ENCODE measurements at places on chromosomes 1 and 21.

- DNase-seq = no peak
Measured at GRCh38 chr1:203572134-203572625, 54.5 kb upstream of the ATP2B4 start.

- peak; percentile 59 for DNase-seq
Measured at GRCh38 chr21:32412162-32413014, at the start of gene EVA1C. Gene EVA1C, plus strand, starts transcription at chr21:32412706. Its CDS starts 148 bp downstream, at chr21:32412854.

- no peak for DNase-seq
Measured at GRCh38 chr1:10814976-10815857, 18.8 kb upstream of the CASZ1 start.

DNA sequence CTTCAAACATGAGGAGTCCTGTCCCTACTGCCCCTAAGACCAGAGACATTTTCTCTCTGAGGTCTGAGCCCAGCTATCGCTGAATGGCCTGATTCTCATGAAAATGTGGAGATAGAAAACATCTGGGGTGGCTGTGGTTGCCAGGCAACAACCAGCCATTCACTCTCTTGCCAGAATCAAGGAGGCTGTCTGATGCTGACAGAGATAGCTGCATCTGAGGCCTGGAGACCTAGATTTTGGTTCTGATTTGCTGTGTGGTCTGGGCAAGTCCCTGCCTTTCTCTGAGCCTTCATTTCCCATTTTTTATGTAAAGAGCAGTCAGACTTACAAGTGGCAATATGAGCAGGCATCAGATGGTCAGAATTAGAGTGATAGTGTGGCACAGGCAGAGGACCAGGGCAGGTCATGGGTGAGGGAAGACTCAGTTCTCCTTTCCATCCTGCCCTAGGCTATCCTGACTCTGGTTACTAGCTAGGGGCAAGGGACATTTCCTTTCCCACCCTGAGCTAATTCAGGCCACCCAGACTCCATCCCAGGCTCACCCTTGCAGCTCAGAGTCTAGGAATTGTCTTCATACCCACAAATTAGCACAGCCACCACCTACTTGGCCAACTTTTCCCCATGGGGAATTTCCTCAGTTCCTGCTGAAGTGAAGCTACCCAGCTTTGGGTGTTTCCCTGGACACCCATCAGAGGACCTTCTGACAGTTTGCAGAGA is 20.0 kb upstream of the RNF19B start:
- no peak for DNase-seq

- DNase-seq = no peak
Measured at GRCh38 chr1:206068314-206068713, 15.3 kb downstream of the RHEX start.

DNA sequence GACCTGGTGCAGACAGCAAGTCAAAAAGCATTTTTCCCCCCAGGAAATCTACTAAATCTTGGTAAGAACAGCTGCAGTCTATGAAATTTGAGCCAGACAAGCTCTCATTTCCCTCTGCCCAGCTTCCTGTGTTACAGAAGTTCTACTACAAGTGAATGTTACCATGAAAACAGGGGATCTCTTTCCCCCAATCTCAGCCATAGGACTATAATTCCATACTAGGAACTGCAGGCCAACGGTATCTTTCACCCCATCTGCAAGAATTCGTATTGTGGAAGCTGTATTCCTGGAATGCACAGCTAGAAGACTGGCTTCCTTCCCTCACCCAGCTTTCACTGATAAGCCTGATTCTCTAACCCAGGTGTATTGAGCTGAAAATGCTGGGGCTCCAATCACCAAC is 1655.4 kb downstream of the BRINP3 start:
- DNase-seq = no peak

DNA sequence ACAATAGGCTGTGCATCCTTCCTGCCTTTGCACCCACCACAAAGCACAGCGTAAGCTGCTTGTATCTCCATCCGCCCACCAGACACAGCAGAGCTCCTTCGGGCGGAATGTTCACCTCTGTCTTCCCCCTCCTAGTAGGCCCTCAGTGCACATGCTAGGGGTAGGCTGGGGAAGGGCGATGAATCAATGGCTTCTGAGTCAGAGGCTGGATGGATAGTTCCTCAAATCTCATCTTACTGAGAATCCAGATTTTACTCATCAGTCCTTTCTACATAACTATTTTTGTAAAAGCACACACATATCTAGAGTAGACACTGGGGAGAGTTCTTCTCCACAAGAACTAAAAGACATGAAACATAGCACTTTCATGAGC is 73.8 kb downstream of the BCAR3 start:
- no peak for DNase-seq

GRCh38 chr1:80657707-80658106 is 1143.0 kb upstream of the ADGRL2 start:
- no peak for DNase-seq

GRCh38 chr1:231242516-231243198 is 1.6 kb downstream of the GNPAT start:
- no peak for DNase-seq

DNA sequence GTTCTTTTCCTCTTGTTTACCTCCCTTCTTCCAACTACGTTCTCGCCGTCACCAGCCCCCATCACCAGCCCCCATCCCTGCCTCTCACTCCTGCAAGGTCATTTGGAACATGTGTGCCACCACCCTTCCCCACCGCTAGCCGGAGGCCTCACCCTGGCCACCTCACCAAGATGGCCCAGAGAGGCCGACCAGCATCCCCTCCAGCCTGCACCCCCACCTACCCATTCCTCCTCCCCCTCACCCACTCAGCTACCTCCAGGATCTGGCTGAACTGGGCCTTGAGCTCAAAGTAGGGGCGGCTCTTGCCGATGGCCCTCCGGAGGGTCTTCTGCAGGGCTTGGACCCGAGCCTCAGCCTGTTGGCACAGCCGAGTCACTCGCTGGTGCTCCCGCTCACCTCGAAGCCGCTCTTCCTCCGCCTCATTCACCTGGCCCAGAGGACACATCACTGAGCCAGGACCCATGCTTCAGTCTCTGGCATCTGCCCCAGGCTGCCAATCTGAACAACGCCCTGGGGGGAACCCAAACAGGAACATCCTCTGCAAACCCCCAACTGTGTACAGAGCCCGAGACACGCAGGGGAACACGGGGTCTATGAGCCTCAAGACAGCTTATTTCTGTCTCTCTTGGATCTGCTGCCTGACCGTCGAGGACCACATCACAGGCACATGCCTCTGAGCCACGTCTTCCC is 12.8 kb downstream of the SH3BP5L start:
- no peak for DNase-seq

DNA sequence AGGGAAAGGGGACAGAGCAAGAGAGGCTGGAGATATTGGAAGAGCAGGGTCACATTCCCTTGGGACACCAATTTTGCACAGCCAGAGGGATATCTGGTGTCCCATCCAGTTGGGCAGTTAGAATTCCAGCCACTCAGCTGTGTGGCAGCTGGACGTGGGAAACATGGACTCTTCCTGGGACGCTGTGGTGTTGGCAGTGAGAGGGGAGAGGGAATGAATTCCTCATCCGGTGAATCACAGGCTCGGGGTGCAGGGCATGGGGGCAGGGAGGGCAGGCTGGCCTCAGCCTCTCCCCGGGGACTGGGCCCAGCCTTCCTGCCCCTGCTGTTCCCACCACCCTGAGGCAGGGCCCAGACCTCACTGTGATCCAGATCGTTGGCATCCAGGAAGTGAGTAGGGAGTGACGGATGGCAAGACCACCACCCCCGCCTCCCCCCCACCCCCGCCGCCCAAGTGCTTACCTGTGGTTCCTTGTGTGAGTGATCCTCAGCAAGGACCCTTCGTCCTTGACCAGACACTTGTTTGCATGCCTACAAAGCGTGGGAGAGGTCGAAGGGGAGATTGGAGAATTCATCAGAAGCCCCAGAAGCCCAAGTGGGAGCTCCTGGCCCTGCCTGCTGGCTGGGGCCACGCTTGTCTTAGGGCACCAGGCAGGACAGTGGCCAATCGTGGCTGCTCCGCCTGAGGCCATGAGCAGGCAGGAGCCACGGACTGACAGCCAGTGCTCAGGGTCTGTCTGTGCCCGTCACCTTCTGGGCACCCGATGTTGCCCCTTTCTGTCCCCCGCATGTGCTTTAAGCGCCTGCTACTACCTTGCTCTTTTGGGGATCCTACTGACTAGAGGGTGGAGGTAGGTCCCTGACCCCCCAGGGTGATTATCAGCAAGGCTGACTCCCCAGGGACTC is 8.7 kb downstream of the WNT3A start:
- DNase-seq = no peak

GRCh38 chr1:46549697-46550681 is 1.5 kb downstream of the KNCN start:
- DNase-seq = no peak

DNA sequence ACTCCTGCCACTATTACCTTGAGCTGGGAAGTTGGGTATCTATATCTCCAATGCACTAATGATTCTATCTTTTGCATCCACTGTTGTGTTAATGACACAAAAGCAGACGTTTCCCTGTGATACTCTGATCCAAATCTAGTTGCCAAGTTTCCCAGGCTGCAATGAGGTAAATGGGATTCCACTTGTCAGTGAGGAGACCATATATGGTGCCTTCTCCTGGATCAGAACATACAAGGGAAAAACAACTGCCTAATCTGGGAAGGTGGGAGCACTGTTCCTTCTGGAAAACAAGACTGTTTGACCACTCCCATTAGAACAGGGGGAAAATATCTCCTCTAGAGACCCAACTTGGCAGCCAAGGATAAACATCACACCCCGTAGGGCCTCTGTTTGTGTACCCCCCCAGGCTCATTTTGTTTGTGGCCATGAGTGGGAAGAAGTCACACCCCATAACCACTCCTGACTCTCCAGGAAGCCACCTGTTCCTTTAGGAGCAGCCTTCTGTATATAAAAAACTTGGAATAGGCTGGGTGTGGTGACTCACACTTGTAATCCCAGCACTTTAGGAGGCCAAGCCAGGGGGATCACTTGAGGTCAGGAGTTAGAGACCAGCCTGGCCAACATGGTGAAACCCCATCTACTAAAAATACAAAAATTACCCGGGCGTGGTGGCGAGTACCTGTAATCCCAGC is 28.5 kb upstream of the SLC6A9 start:
- no peak for DNase-seq
